ENCODE measurements at places on chromosomes 7 and 10. TPM values are rescaled to one million over a fixed set of nuclear protein-coding genes. Genes with fewer than 3 reads are reported as not detected.

The HOXA11 gene
- total RNA-seq, result 2.9 TPM

DNA sequence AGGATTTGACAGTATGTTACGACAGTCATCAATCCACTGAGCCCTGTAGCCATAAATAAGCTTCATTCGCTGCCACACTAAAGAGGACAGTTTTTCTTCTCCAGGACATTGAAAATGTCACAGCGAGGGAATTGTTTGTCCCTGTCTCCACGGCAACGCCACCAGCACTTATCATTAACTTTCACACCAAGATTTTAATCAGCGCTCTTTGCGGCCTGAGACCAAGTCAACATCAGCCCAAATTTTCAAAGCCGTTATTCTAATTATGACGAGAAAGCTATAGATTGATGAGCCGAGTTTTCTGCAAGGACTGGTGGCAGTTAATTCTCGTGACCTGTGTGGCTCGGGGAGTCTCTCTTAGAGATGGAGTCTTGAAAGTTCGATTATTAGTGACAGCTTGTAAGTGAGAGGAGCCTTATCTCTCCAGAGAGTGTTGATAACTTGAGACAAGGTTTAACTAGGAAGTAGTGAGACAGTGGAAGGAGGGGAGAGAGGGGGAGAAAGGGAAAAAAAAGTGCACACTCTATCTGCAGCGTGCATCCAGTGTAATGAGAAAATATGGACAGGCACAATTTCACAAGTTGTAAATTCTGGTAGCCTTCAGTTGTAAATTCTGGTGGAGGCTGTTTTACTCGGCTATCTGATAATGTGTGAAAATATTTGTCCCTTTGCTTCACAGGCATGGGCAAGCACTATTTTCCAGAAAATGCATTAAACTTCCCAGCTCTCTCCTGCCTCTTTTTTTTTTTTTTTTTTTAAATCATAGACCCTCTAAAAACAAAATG lies 473.3 kb downstream of the LRMDA start:
- H3K4me1 ChIP-seq, result no peaks in the 10 kb centered on the region
- H3K36me3 ChIP-seq, result no peaks in the 10 kb centered on the region
- H3K27me3 ChIP-seq, result no peaks in the 10 kb centered on the region
- DNase-seq, result no peak
- no peak overlapping the region for H3K27ac ChIP-seq

The OR2A42 gene
- total RNA-seq, result not detected

DNA sequence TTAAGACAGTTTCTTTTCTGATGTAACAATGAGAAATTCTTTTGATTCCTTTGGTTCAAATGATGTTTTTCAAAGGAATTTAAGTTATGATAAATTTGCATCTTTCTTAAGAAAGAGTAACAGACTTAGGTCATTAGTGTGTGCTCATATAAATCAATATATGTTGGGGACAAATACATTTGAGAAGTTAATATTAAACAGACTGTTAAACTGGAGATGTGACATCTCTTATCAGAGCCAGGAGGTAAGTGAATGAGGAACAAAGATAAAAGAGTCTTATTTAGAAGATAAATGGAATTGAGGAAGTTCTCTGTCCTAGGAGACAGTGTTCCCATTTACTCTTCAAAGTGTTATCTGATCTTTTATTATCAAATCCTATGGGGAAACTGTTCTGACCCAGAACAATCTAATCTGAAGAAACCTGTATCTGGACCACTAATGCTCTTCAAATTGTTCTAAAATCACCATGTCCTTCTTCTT lies 104.8 kb upstream of the LAMB4 start:
- no peak overlapping the region for H3K4me3 ChIP-seq
- no peaks in the 10 kb centered on the region for H3K36me3 ChIP-seq
- no peaks in the 10 kb centered on the region for H3K4me1 ChIP-seq
- H3K27ac ChIP-seq, result no peak overlapping the region

DNA sequence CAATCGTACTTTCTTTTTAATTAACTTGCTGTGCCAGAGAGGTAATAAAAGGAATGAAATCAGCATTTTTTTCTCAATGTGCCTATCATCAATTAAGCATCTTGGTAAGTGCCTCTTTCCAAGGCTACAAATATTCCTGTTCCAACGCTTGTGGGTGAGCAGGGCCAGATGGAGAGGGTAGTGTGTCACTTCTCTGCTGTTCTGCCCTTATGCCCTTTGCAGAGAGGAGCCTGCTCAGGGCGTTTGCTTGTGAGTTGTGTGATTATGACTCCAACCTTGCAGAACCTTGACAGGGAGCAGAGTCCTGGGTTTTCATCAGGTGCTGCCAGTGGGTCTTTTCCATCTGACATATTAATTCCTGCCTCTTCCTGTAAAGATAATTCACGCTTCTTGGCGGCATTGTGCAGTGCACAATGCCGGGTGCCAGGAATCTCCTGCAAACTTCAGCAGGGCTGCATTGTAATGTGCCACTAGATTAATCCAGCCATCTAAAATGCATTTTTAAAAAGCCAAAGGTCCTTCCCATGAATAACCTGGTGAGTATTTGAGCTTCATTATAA lies 234.4 kb downstream of the ARHGAP12 start:
- H3K36me3 ChIP-seq, result no peaks in the 10 kb centered on the region
- no peaks in the 10 kb centered on the region for H3K4me1 ChIP-seq
- no peaks in the 10 kb centered on the region for H3K27me3 ChIP-seq
- no peak overlapping the region for H3K4me3 ChIP-seq

DNA sequence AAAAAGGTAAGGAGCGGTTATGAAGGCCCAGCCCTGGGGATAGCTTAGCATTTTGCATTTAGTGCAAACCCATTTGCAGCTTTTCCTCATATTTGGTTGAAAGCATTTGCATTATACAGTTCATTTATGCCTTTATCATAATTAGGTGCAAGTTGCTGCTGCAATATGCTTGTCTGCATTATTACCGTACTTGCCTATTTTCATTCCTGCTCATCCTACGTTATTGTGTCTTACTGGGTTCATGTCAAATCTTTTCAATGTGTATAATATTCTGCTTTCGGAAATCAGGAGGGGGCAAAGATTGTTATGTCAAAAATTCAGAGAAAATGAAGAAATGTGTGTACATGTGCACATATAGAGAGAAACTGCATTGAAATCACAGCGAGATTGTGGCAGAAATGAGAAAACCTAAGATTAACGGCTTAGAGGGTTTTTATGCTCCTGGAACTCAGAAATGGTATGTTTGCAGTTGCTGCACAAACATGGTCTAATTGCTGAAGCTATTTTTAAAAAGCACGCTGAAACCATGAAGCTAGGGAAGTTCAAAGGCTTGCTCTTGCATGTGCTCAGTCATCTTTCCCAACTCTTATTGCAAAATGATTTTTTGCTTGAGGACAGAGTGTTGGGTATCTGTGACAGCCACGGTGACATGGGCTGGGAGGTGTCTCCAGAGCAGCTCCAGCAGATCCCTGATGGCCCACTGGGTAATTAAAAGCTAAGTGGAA lies 613.2 kb downstream of the SDK1 start:
- no peak overlapping the region for H3K4me3 ChIP-seq
- no peak overlapping the region for H3K27ac ChIP-seq
- H3K36me3 ChIP-seq, result no peaks in the 10 kb centered on the region
- no peaks in the 10 kb centered on the region for H3K4me1 ChIP-seq

DNA sequence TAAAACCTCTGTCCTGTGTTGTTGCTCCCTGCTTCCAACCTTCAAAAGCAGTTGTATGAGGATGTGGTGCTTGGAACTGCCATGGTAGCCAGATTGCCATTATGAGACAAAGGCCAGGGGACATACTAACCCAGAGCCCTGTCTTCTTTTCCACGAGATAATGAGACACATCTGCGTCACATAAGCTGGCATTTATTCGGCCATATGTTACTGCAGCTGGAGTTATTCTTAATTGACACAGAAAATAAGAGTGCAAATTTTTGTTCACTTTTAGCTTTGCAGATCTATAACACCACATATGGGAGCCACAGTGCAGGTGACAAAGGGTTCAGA lies 15.5 kb upstream of the PDLIM1 start:
- no peaks in the 10 kb centered on the region for H3K27me3 ChIP-seq
- no peak overlapping the region for H3K27ac ChIP-seq
- DNase-seq, result no peak
- peaks cover 8% of the 10 kb centered on the region for H3K4me1 ChIP-seq

The TMEM229A gene
- total RNA-seq, result not detected

GRCh38 chr7:50164559-50165170 lies 71.6 kb upstream of the ZPBP start:
- no peak for DNase-seq
- no peak overlapping the region for H3K27ac ChIP-seq
- no peaks in the 10 kb centered on the region for H3K4me1 ChIP-seq
- H3K36me3 ChIP-seq, result no peaks in the 10 kb centered on the region
- H3K4me3 ChIP-seq, result no peak overlapping the region

DNA sequence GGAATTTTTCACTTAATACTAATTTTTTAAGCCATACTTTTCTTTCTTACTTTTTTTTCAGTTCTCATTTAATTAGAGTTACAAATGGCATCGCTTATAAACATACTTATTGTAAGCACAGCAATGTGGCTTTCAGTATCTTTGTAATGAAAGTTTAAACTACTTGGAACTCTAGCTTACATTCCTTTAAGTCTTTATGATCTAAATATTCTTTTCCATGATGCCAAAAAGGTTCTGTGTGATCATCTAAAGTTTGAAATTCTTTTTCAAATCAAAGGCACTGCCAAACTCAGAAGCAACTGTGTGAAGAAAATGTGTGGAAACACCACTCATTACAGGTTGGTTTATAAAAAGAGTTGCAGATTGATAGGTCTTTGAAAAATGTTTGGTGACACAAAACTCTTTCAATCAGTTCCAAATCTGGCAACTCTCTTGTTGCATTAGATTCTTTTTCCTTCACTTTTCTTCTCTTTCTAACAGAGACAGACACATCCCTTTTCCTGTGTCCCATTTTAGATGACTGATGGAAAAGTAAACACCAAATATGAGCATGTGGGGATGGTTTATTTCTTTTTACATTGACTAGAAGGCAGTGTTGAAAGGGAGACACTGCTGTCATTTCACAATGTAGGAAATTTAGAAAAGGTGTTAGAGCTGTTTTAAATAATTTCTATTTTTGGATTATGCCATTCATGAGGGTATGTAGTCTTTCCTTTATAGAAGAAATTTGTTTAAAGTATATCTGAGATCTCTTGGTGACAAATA lies 392.3 kb downstream of the SUGCT start:
- DNase-seq, result no peak
- no peak overlapping the region for H3K27ac ChIP-seq
- H3K4me3 ChIP-seq, result no peak overlapping the region
- no peaks in the 10 kb centered on the region for H3K4me1 ChIP-seq
- H3K27me3 ChIP-seq, result no peaks in the 10 kb centered on the region

GRCh38 chr10:970311-971149 lies 17.7 kb upstream of the GTPBP4 start:
- H3K4me1 ChIP-seq, result no peaks in the 10 kb centered on the region
- H3K27me3 ChIP-seq, result no peaks in the 10 kb centered on the region
- no peaks in the 10 kb centered on the region for H3K36me3 ChIP-seq
- H3K4me3 ChIP-seq, result no peak overlapping the region

- H3K4me1 ChIP-seq, result no peaks in the 10 kb centered on the region
- DNase-seq, result no peak
- no peaks in the 10 kb centered on the region for H3K36me3 ChIP-seq
- H3K27ac ChIP-seq, result no peak overlapping the region
- H3K27me3 ChIP-seq, result no peaks in the 10 kb centered on the region
Observed at GRCh38 chr7:82816272-82816671, 346.4 kb downstream of the PCLO start.

DNA sequence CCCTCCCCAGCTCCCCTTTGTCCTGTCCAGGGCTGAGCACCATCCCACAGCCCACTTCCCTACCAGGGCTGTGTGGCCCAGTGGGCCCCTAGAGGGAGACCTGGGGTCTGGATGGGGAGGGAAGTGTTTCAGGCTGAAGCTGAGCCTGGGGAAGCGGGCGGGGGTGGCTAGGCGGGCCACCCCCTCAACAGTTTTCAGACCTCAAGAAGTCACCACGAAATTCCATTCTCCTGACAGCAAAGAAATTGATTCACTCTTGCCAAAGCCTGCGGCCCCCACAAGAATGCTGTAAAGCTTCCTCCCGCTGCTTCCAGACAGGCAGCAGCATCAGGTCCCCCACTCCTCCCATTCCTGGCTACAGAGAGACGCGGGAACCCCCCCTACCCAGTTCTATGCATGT lies 2.5 kb upstream of the LFNG start:
- H3K4me3 ChIP-seq, result no peak overlapping the region
- H3K4me1 ChIP-seq, result peaks cover 13% of the 10 kb centered on the region
- H3K36me3 ChIP-seq, result no peaks in the 10 kb centered on the region
- no peaks in the 10 kb centered on the region for H3K27me3 ChIP-seq
- no peak for DNase-seq

- DNase-seq, result peak; percentile 20
- no peaks in the 10 kb centered on the region for H3K4me1 ChIP-seq
- no peaks in the 10 kb centered on the region for H3K27me3 ChIP-seq
- H3K27ac ChIP-seq, result peak overlapping the region; percentile 10
- H3K4me3 ChIP-seq, result no peak overlapping the region
Observed at GRCh38 chr7:14639329-14639728, 263.2 kb downstream of the DGKB start.

DNA sequence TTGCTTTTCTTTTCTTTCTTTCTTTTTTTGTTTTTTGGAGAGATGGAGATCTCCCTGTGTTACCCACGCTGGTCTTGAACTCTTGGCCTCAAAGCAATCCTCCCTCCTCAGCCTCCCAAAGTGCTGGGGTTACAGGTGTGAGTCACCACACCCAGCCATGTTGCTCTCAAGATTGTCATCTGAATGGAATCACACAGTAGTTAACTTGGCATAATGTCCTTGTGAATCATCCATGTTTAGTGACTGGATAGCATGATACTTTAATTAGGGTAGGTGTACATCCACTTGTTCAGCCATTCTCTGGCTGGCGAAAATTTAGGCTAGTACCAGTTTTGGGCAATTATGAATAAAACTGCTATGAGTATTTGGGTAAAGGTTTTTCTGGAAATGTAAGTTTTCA lies 15.4 kb upstream of the GRB10 start:
- no peaks in the 10 kb centered on the region for H3K4me1 ChIP-seq
- DNase-seq, result no peak
- H3K27me3 ChIP-seq, result no peaks in the 10 kb centered on the region

The GIMAP8 gene
- 4.5 TPM for total RNA-seq

DNA sequence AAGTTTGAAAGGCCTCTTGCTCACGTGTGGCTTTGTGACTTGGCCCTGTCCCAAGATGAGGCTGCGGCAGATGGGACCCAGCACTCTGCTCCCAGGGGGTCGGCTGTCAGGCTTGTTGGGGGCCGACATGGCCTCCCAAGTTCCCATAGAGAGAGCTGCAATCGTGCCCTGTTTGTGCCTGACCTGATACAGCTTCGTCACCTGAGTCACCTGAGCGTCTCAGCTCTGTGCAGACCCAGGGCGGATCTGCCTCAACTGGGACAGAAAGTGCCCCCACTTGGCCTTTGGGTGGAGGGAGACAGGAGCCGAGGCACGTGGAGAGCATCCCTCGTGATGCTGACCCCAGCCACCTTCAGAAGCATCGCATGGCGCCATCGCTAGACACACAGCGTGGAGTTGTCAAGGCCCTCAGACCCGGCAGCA lies 21.7 kb downstream of the PAPOLB start:
- no peaks in the 10 kb centered on the region for H3K36me3 ChIP-seq
- no peak overlapping the region for H3K4me3 ChIP-seq
- H3K27me3 ChIP-seq, result no peaks in the 10 kb centered on the region
- DNase-seq, result no peak
- no peaks in the 10 kb centered on the region for H3K4me1 ChIP-seq
